A549 treated with CpdA at 1 μM for 4 hours (cell line): ENCODE measurements at places on chromosomes 4 and X. TPM values are rescaled to one million over a fixed set of nuclear protein-coding genes. Genes with fewer than 3 reads are reported as not detected.

ESX1 gene
- 0.09 TPM in 1 of 5 replicates, not detected in the others for total RNA-seq

SFRP2 gene
- total RNA-seq = not detected in 5 replicates

EOLA2 gene
- total RNA-seq = 49.6 to 60.2 TPM (median 58.1 TPM) in 5 replicates

CLDN34 gene
- total RNA-seq = not detected in 5 replicates

ZFP92 gene
- 0.41 to 0.73 TPM (median 0.56 TPM) in 5 replicates for total RNA-seq

CTAG2 gene
- total RNA-seq = not detected in 5 replicates

PABPC1L2A gene
- not detected in 5 replicates for total RNA-seq

C4orf50 gene
- total RNA-seq = not detected in 5 replicates

ABCG2 gene
- 20.6 to 24.1 TPM (median 21.2 TPM) in 5 replicates for total RNA-seq

TMEM156 gene
- 19.3 to 27.3 TPM (median 23.0 TPM) in 5 replicates for total RNA-seq

SLC25A53 gene
- total RNA-seq = 3.7 to 5.0 TPM (median 4.5 TPM) in 5 replicates

KCNIP4 gene
- total RNA-seq = not detected in 5 replicates

SYNPO2 gene
- 1.1 to 1.8 TPM (median 1.5 TPM) in 5 replicates for total RNA-seq

DMRTC1 gene
- 0.09 TPM in 1 of 5 replicates, not detected in the others for total RNA-seq

PI4K2B gene
- 5.6 to 9.1 TPM (median 6.7 TPM) in 5 replicates for total RNA-seq

GAGE12E gene
- total RNA-seq = not detected in 5 replicates
